ENCODE measurements at places on chromosomes 3 and 15.

DNA sequence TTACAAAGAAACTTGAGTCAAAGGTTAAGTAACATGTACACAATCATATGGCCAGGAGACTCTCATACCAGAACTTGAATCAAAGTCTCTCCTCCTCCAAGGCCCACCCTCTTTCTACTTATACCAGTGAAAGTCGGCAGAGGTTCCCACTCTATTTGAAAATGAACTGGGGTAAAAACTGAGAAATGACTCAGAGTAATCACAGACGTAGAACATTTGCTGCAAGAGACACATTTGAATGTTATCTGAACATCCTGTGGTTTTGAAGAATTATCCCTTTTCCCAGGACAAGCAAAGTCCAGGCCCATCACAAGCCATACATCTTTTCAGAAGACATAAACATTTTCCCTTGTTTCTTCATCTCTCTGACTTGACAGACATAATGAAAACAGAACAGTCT lies 55.8 kb downstream of the SHOX2 start:
- DNase-seq: peak; percentile 1

- no peak for DNase-seq
These were observed 35.1 kb downstream of the KY start for GRCh38 chr3:134615743-134616142.

DNA sequence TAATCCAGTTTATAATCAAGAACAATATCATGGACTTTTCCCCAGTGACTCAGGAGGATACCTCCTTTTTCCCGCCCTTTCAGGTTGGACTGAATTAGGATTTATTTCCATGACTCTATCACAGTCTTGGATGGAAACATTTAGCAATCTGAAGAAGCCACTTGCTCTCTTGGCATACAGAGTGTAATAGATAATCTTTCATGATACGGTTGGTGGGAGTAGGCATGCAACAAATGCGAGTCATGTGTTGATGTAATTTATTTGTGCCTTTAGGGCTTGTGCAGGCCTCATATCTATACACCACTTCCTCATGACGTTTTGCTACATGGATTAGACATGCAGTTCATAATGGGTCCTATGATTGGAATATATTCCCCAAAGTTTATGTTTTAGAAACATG lies 54.2 kb upstream of the MCTP2 start:
- no peak for DNase-seq

- peak; percentile 77 for DNase-seq
These were observed 87.4 kb downstream of the NFKBIZ start for GRCh38 chr3:101936419-101937356.

DNA sequence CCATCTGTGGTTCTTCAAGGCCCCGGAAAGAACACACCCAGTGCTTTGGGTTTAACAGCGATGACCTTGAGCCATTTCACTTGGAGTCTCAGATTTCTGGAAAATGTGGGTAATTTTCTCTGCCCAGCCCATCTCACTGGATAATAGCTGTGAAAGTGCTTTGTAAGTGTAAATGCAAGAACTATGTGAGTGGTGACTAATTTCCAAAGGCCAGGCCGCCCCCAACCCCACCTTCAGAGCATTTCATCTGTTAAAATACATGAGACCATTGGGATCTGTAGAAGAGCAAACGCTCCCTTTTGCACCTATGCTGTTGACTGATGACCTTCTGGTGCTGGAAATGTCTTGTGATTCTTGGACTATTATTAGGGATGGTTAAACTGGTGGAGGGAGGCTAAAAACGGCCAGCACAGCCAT lies 196.8 kb upstream of the LPP start:
- no peak for DNase-seq

DNA sequence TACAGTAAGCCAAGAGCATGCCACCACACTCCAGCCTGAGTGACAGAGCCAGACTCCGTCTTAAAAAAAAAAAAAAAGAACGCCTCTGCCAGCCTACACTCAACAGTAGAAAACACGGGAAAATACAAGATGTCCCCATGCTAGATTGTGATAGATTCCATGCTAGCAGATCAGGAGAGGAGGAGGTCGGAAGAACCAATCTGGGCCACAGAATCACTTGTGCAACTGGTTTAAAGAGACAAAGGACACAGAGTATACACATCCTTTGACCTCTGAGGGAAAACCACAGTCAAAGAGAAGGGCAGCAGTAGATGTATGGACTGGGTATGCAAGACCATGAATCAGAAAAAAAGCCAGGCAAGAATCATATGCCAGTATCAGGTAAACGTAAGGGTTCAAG lies 15.9 kb downstream of the TBL1XR1 start:
- DNase-seq: no peak

Measured in fibroblast of skin of left biceps (primary cell).